ENCODE measurements at places on chromosomes 2 and 18. TPM values are rescaled to one million over a fixed set of nuclear protein-coding genes. Genes with fewer than 3 reads are reported as not detected.

Gene DTNA
- 28.2 TPM for total RNA-seq

Gene FOXI3
- not detected for total RNA-seq

Gene TOGARAM2
- 0.26 TPM for total RNA-seq

Gene ATP8B1
- 53.4 TPM for total RNA-seq

Gene CPO
- total RNA-seq, result under 0.01 TPM

- no peak for DNase-seq
Measured at GRCh38 chr2:136424112-136424511, 306.2 kb upstream of the CXCR4 start.

All from fibroblast of lung (primary cell).